ENCODE measurements at places on chromosomes 4 and X. TPM values are rescaled to one million over a fixed set of nuclear protein-coding genes. Genes with fewer than 3 reads are reported as not detected.

GRCh38 chrX:16807548-16807947 is 21.3 kb downstream of the TXLNG start:
- DNase-seq, result no peak

DNA sequence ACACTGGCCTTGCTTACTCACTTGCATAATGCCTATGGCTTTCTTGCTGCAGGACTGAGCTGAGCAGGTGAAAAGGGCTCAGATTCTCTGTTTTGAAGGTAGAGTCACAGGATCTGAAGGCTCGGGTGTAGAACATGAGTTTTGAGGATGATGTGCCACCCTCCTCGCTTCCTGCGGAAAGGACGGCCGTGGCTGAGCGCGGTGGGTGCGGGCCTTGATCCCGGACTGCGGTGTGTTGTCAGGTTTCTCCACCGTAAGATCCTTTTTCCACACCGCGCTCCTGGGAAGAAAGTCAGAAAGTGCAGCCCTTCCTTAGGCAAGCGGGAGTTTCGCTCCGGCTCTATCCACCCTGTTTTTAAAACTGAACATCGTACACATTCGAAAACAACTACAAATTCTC is 36.2 kb downstream of the ZFP42 start:
- no peak for DNase-seq

DNA sequence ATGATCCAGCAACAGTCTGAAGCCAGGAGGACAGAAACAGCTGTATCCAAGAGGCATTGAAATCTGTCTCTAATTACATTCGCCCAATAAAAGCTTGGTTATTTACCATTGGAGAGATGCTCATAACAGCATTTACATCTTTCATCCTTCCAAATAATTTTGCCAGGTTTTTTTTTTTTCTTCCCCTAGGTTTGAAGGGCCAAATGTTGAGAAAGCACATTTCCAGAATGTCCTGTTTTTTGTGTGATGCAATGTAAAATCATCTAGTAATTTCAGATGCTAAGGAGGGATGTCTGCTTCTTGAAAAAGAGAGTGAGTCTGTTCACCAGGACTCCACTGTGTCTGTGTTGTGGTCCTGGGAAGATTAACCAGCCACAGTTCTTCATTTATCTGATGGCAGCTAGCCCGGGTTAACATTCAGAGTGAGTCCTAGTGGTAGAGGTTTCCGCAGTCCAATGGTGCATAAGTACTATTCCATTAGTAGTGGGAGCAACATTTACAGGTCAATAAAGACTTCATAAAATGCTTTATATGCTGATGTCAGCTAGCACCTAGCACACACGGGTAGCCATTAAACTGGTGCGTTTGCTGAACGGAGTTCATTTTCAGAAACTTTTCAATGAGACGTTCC is 406.8 kb downstream of the STIM2 start:
- no peak for DNase-seq

YY2 gene
- total RNA-seq, result not detected

DNA sequence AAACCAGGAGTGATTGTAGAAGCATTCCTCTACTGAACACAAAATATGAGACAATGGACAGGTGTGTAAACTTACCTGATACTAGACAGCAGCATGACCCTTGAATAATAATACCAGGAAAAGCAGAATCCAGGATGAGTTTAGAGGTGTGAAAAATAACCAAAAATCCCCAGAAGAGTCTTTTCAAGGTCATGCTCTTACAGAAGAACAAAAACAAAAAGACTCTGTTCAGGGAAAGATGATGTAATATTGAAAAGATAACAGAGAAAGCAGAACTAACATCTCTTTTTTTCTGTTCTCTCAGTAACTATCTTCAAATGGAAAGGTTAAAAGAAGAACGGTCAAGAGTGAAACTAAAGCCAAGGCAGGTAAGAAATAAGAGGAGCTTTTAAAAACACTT is 14.0 kb upstream of the ARHGAP10 start:
- DNase-seq, result no peak

DNA sequence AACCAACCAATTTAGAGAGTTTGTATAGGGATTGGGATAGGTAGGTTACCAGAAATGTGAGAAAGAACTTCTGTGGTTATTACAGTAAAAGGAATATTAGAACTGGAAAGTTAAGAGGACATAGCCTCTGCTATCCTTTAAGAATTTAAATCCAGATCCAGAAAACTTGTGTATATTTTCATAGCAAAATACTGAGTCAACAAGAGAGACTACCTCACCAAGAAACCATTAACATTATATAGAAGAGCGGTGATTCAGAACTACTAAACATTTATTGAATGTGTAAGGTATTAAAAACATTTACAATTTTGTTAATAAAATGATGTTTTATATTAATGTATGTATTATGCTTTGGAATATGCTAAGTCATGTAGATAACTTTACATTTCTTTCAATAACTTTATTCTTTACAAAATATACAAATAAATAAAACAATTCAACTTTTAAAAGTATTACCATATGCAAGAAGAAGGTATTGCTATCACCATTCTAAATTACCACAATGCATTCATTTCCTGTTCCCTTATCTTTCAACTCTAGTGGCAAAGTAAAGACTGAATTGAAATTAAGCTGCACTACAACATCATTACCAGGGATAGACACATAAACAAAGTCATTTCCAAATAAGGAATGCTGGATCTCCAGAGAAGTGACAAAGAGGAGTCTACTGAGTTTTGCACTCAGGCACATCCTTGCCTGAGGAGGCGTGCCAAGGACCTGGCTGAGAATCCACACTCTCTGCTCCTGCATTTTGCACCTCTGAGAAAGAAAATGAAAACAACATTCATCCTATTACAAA is 6.1 kb upstream of the BDH2 start:
- no peak for DNase-seq

GRCh38 chr4:91288702-91289311 is 1015.0 kb upstream of the GRID2 start:
- no peak for DNase-seq

CXXC4 gene
- 2.1 TPM for total RNA-seq
